Spinal cord (tissue), 10 donors: ENCODE measurements at places on chromosomes 7 and 10.

DNA sequence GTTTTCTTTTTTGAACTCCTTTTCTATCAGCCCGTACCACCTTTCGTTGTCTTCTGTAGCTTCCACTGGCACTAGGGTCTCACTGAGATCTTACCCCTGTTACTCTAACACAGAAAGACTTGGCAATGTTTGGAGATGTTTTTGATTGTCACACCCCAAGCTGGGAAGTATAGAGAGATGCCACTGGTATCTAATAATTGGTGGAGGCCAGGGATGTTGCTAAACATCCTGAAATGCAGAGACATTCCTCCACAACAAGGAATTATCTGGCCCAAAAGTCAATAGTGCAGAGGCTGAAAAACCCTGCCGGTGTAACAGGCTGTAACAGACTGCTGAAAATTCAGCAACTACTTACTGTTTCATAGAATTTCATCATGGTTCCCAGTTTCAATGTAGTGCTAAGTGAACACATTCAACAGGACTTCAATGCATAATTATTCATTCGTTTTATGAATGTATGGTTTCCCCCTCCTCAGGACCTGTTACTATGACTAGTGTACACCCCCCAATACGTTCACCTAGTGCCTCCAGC is 115.9 kb downstream of the TRIM24 start:
- DNase-seq = no peak

GRCh38 chr7:87056346-87056745 is 3.1 kb downstream of the ELAPOR2 start:
- no peak for DNase-seq

DNA sequence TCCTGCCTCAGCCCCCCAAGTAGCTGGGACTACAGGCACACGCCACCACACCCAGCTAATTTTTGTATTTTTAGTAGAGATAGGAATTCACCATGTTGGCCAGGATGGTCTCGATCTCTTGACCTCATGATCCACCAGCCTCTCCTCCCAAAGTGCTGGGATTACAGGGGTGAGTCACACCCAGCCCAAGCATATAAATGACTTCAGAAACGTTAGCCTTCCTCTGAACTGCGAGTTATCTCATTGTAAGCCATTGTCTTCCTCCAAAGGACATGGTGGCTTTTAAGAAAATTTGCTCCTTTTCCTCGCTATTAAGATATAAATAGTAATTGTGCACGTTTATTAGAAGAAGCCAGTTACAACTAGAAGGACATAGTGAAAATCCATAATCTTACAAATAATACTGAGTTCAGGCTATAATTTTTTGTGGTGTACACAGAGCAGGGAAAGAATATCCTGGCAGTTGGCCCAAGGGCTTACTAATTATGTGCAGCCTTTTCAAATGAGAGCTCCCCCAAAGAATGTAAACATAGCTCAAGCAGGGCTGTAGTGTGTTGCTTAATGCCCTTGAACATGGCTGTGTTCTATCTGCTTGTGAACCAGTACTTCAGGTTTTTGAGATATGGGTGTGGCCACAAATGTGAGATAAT is 495.8 kb downstream of the PARD3 start:
- DNase-seq = no peak

GRCh38 chr10:89100680-89101079 is 106.4 kb downstream of the CH25H start:
- no peak for DNase-seq

DNA sequence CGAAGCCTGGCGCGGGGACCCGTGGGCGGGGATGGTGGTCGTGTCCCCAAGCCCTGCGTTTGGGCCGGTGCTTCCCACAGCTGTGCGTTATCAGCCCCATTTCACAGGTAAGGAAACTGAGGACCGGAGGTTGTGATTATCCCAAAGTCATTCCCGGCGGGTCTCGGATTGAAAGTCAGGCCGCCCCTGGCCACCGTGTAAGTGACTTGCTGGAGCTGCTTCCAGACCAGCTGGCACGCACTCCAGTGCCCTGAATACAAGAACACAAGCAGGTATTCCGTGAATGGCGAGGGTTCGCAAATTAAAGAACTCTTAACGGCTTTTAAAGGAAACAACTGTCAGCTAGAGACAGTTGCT is 675 bp upstream of the ATE1 start:
- DNase-seq = no peak
